Activated CD4-positive, alpha-beta T cell treated with anti-CD3 and anti-CD28 coated beads, Interleukin-2, amount 50 U/mL, for 4 hours (primary cell): ENCODE measurements at places on chromosomes 3 and 15.
A peak's percentile ranks its signal among the peaks of the same experiment; 100 is the strongest.

DNA sequence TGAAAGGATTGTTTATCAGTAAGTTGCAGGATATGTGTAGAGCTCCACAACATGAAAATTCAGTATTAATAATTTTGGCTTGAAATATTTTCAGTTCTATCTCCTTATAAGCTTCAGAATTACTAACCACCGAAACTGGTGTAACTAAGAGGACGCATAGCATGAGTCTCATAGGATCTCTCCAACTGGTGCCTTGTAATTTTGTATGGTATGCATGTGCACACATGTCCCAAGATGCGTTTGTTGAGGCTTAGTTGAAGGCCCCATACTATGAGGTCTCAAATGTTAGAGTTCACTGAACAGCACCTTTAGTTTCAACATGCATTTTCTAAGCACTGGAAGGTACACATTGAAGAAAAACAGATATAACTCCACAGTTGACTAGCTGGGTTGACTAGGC lies 195.4 kb downstream of the TP63 start:
- DNase-seq, result no peak

- no peak for DNase-seq
Measured at GRCh38 chr15:52518487-52519371, 10.0 kb downstream of the MYO5A start.

GRCh38 chr15:79007066-79007465 lies 62.2 kb upstream of the CTSH start:
- DNase-seq, result no peak

DNA sequence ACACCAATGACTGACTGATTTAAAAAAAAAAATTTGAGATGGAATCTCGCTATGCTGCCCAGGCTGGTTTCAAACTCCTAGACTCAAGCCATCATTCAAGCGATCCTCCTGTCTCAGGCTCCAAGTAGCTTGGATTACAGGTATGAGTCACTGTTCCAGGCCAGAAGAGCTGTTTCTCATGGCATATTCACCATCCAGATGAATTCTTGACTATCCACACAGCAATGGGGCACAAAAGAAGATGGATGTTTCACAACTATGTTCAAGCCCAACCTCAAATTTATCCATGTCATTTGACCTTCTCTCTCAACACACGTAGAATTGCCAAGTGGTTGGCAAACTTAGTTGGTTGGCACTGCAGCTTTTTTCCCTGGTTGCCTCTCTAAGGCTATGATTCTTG lies 40.6 kb downstream of the PRICKLE2 start:
- DNase-seq, result no peak

DNA sequence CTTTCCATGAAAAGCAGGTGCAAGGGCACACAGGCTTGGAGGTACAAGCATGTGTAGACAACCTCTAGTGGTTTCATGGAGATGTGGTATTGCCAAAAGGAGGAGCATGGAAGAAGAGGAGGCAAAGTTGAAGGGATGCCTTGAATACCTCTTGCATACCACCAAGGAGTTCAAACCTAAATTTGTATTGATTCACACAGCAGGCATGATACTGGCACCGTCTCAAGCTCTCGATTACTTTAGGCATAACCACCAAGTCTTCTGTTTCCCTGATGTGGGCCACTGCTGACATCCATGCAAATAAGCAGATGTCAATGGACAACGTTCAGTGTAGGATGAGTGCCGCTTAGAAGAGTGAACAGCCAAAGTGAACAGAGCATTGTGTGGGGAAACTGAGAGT lies 87.1 kb downstream of the SCN11A start:
- DNase-seq, result no peak

GRCh38 chr3:30632065-30632464 lies 25.7 kb downstream of the TGFBR2 start:
- no peak for DNase-seq

DNA sequence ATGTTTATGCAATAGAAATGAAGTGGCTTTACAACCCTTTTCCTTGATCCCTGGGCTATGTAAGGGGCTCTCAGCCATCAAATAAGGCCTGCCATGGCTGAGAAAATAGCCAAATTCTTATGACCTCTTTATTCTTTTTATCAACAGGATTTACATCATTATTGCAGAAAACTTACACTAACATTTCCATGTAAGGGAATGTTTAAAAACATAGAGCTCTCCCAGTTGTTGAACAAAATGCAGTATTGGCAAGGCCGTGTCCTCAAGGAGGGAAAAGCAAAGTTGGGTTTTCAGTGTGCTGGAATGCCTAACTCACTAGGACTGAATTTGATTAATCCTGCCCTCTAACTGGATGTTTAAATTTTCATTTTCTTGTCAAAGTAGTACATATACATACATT lies 22.3 kb downstream of the NR2C2 start:
- no peak for DNase-seq

- DNase-seq, result no peak
Measured at GRCh38 chr3:29382409-29382808, 101.5 kb downstream of the RBMS3 start.

GRCh38 chr3:64520334-64520733 lies 167.5 kb downstream of the ADAMTS9 start:
- no peak for DNase-seq

- no peak for DNase-seq
Measured at GRCh38 chr15:39801641-39802309, 19.1 kb upstream of the FSIP1 start.

DNA sequence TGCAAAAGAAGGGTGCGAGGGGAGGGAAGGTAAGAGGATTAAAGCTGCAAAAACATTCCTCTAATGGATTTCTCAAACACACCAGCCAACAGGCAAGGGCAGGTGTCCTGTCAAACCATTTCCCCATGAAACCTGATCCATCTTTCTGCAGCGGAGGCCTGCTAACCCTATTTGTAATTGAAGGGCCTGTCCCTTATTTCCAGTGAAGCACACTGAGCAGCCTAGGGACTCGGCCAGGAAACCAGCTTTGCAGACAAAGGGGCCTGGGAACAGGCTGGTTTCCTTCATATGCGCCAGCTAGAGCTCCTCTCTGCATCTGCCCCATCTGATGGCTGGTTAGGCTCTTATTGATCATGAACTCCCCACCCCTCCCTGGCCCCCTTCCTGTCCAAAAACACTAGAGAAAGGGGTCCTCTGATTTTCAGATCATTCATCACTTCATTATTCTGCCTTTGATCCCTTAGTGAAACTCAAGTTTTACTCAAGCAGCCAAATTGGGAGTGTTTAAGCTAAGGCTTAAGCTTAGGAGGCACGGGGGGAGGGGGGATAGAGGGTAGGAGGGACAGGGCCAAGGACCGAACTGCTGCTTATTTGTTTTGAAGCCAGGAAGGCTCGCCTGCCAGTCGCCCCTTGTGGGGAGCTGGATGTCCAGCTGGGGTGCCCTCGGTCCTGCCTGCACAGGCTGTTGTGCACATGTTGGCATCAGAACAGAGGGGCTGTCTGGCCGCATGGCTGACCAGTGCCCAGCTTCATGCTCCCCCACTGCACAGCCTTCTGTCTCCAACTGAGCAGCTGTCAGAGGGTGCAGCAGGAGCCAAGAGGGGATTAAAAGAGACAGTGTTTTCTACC lies 53.1 kb downstream of the BOC start:
- DNase-seq, result no peak

- DNase-seq, result no peak
Measured at GRCh38 chr15:69305204-69305931, 6.7 kb downstream of the PAQR5 start.

DNA sequence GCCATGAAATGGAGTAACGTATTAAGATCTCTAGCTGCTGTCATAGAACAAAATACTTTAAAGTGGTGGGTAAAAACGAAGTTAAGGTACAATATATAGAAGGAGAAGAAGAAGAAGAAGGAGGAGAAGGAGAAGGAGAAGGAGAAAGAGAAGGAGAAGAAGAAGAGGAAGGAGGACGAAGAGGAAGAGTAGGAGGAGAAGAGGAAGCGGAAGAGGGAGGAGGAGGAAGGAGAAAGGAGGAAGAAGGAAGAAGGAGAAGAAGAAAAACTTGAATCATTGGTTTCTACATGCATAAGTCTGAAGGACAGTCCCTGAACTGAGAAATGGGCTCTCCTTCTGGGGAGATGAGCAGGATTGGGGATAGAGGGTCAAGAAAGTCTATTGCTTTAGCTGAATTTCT lies 22.4 kb downstream of the WWTR1 start:
- no peak for DNase-seq

DNA sequence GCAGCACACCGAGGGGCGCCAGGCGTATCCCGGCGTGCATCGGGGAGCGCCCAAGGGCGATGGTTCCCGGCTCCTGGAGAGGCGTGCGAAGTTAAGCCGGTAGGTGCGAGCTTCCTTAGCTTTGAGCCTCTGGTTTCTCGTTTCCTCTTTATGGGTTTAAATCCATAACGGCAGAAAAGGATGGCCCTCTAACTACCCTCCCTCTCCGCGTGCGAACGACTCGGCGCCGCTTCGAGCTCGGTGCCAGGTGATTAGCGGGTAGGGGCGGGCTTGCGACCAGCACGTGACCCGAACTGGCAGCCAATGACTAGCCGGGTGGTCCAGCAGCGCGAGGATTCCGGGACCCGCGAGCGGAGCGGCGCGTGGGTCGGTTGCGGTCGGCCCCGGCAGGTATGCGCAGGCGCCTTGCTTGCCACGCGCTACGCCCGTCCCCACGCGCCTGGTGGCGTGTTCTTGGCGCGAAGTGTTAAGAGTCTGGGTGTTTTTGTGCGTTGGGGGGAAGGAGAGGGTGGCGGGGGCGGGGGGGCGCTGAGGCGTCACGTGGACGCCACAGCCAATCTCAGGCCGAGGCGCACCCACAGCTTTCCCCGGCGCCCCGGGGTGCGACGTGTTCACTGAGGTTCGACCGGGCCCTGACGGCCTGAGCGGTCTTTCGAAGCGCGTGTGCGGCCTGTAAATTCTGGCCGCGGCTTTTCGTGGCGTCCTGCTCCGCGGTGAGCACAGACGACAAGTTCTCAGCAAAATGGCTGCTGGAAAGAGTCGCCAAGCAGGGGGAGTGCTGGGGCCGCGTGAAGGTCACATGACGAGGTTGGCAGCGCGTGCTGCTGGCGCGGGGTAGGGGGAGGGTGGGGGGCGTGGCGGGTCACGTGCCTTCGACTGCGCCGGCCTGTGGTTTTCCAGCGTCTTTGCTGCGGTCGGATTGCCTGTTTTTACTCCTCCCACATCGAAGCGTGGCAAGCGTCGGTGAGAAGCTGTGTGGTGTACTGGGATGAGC lies 38.7 kb upstream of the MGA start:
- DNase-seq, result peak; percentile 78

GRCh38 chr15:67185621-67186225 lies 68.7 kb downstream of the AAGAB start:
- no peak for DNase-seq

GRCh38 chr3:35114686-35115085 lies 524.6 kb upstream of the ARPP21 start:
- no peak for DNase-seq

- DNase-seq, result no peak
Measured at GRCh38 chr3:126930936-126931600, 51.8 kb upstream of the PLXNA1 start.

- DNase-seq, result no peak
Measured at GRCh38 chr3:78825858-78826215, 942.0 kb downstream of the ROBO1 start.

DNA sequence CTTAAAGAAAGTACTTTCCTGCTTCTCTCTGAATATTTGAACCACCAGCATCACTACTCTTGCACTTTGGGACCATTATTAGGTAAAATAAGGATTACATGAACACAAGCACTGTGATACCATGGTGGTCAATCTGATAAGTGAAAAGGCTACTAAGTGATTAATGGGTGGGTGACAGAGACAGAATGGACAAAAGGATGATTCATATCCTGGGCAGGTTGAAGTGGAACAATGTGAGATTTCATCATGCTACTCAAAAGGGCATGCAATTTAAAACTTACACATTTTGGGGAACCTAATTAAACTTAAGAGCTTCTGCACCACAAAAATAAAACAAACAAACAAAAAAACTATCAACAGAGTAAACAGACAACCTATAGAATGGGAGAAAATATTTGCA lies 172.0 kb upstream of the CD96 start:
- no peak for DNase-seq

GRCh38 chr3:54262541-54262940 lies 140.2 kb downstream of the CACNA2D3 start:
- no peak for DNase-seq

- DNase-seq, result no peak
Measured at GRCh38 chr15:58380280-58380945, 51.4 kb upstream of the LIPC start.

DNA sequence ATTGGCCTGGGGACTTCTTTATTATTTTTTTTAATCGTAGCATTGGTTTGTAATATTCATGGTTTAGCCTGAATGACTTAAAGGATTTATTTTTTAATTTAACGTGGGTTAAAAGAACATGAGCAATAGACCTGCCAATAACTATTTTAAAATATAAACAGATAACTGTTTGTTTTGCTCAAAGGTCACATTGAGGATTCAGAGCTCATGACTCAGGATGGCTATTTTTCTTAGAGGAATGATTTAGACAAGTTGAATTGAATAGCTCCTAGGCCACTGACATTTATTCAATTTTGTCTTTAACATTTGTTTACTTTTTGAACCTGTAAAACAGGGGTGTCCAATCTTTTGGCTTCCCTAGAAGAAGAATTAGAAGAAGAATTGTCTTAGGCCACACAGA lies 68.5 kb downstream of the ITPR1 start:
- no peak for DNase-seq

- DNase-seq, result peak; percentile 38
Measured at GRCh38 chr3:57983734-57984518, 24.3 kb upstream of the FLNB start.

- DNase-seq, result no peak
Measured at GRCh38 chr3:59904296-59904695, 854.5 kb upstream of the CFAP20DC start.

DNA sequence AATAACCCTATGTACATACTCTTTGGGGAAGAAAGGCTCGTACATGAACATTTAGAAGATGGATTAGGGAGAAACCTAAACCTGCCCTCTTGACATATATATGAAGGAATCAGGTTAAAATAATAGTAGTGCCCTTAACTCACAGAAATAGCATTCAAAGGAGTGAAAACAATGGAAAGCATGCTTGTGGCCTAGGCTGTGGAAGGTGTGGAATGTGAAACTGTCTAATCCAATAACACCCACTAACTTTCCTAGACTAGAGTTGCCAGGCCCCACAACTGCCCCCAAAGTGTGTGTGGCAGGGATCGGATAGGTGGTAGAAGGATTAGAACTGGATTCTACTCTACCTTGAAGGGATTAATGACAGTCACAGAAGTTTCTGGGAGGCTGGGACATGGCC lies 317.4 kb upstream of the LRRFIP2 start:
- DNase-seq, result no peak

DNA sequence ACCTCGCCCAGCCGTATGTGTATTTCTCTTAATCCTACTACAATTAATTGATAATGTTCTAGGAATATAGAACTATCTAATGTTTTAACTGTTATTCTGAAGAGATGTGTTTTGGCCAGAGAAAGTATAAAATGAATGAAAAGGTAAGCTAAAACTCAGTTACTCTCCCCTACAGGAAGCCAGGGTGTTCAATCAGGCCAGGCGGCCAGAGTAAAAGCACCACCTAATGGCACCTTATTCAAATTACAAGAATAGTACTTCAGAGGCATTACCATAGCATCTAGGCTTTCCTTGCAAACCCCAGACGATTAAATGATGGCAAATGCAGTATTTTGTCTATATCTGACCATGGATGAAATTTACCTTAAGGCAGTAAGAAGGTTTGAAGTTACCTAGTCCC lies 10.4 kb downstream of the SLC12A8 start:
- no peak for DNase-seq
